ENCODE measurements at places on chromosomes 4 and X. TPM values are rescaled to one million over a fixed set of nuclear protein-coding genes. Genes with fewer than 3 reads are reported as not detected.

BEX2 gene
- 74.2 TPM for total RNA-seq

CSN1S1 gene
- not detected for total RNA-seq

LEF1 gene
- 9.1 TPM for total RNA-seq

PNMA3 gene
- 1.7 TPM for total RNA-seq

EDA gene
- 2.5 TPM for total RNA-seq

PAGE2 gene
- total RNA-seq = not detected

MTCP1 gene
- total RNA-seq = 0.27 TPM

XAGE2 gene
- total RNA-seq = not detected

IQCM gene
- total RNA-seq = not detected

TAF7L gene
- total RNA-seq = 0.33 TPM

CXCL6 gene
- total RNA-seq = 2.1 TPM

ENAM gene
- under 0.01 TPM for total RNA-seq

CACNA1F gene
- not detected for total RNA-seq

DRD5 gene
- total RNA-seq = not detected

FGB gene
- 1.5 TPM for total RNA-seq

CTAG2 gene
- not detected for total RNA-seq

SHOX gene
- total RNA-seq = not detected

EFHC2 gene
- not detected for total RNA-seq

SLITRK2 gene
- total RNA-seq = 0.07 TPM

AVPR2 gene
- total RNA-seq = 0.08 TPM

BTK gene
- not detected for total RNA-seq

RLIM gene
- 45.3 TPM for total RNA-seq

HPSE gene
- 1.3 TPM for total RNA-seq

All from kidney epithelial cell (primary cell).